ENCODE measurements at places on chromosomes 12 and 14.
A peak's percentile ranks its signal among the peaks of the same experiment; 100 is the strongest.

GRCh38 chr12:45051572-45052125 is 750 bp upstream of the DBX2 start:
- DNase-seq = no peak

DNA sequence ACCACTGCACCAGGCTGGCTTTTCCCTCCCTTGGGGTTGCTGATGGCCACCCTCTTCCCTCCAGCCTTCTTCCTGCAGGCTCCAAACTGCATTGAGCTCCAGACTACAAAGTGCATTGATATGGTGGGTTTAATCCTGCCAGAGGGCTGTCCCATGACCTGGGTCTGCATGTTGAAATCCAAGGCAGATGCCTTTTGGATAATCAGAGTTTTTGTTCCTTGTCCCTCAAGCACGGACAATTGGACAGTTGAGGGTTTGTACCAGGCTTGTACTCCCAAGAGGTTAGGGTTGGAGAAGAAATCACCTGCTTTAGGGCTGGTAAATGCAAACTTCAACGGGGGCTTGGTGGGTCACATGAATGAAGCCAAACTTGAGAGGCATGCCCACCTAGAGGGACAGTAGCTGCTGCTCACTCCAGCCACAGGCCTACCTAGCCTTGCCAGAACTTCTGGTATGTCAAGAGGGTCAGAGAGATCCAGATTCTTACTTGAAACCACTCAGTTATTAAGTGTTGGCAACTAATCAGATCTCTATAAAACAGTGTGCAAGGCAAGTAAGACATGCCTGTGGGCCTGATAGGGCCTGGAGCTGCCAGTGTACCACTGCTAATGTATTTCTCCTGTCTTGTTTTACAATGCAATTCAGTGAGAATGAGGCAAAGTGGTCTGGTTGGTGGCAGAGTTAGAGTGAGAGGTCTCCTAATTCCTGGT is 21.7 kb upstream of the KRT83 start:
- DNase-seq = no peak

GRCh38 chr12:104687823-104688573 is 231.2 kb downstream of the CHST11 start:
- peak; percentile 42 for DNase-seq

DNA sequence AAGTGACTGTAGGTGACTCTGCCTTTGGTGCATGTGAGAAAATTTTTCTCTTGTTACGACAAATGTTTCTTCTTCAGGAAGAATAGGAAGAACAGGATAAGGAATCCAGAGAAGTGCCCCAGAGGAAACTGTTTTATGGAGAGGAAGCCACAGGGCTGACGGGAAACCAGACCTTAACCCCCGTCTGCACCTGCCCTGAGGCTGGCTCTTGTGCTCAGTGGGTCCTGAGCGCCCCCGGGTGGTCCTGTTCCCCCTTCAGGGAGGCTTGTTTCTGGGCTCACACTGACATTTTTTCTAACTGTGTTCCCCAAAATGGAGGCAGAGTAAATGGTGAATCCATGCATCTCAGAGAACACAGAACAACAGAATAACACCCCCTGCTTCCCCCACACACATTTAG is 691.8 kb downstream of the TMEM121 start:
- DNase-seq = no peak

GRCh38 chr12:50258167-50258551 is 25.2 kb downstream of the LIMA1 start:
- DNase-seq = no peak

DNA sequence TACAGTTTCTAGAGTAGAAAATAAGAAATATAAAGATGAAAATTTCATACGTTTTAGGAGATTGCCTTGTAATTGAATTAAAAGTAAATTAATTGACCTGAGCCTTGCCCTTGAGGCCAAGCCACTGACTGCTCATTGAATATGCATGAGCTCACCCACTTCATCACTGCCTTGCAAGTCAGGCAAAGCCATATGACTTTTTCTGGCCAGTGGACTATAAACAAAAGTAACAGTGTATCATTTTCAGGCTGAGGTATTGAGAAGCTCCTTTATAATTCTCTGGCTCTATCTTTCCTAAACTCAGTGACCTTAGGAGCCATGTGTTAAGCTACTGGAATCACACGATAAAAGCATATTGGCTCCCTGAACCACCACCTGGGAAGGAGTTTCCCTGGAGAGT is 369.3 kb downstream of the NUAK1 start:
- no peak for DNase-seq

GRCh38 chr12:52901715-52902541 is 2.9 kb downstream of the KRT8 start:
- no peak for DNase-seq

DNA sequence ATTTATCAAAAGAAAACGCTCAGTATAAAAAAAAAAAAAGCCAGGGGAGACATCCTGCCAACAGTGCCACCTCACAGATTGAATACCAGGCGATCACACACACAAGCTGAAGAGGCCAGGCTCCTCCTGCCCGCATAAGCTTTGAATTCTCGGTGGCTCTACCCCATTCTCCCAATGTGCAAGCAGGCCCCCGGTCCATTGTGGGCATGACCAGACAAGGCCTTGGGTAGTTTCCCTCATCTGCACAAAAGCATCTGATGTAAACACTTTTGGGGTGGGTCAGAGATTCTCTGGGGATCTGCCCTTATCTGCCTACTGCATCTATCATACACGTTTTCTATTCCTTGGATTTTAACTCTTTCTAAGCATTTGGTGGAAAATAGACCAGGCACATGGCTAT is 16.2 kb downstream of the KLRF2 start:
- DNase-seq = no peak

GRCh38 chr12:124608450-124608870 is 41.0 kb upstream of the NCOR2 start:
- DNase-seq = no peak

DNA sequence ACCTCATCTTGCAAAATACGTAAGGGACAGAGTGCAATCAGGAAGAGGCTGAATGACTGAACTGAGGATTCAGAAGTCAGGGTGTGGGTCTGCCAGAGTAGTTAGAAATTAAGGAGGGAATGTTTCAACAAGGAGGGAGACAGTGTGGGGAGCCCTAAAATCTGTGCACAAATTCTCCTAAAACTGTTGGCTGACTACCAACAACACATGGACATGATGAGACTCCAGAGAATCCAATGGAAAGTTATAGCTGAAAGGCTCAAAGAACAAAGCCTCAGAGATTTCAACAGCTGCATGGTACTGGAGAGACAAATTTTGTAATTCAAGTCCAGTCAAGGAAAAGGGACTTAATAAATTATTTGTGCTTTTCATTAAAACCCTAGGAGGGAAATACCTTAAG is 36.1 kb upstream of the NEDD1 start:
- no peak for DNase-seq

DNA sequence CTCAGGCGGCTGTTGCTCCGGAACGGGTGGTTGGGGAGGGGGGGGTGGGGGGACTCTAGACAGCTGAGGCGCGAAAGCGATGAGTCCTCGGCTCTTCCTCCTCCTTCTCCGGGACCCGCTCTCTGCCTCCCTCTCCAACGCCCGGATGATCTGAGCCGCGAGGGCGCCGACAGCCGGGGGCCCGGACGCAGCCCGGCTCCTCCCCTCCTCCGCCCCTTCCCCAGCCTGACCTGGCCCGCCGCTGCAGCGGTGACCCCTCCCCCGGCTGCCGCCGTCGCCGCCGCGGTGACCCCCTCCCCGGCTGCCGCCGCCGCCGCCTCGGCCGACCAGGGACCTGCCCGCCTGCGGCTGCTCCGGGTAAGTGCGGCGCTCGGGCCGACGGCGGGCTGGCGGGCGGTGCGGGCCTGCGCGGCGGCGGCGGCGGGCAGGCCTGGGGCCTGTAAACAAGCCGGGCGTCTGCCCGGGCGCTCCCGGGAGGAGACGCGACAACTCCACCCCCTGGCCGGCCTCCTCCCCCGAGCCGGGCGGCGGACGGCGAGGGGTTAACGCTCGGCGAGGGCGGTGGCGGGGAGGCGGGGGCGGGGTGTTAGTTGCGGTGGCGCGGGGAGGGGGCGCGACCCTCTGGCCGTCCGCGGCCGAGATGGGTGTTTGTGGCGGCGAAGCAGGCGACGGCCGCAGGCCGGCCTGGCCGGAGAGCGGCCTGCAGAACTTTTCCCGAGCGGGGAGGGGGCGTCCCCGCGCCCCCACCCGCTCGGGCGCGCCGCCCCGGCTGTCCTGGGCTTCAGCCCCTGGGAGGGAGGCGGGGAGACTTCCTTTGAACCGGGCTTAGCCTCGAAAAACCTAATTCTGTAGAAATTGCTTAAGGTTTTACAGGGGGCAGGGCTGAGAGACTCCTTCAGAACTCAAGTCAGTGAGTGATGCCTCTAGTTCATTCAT is 568 bp downstream of the PPM1A start:
- peak; percentile 58 for DNase-seq

- DNase-seq = no peak
Measured at GRCh38 chr14:54784657-54785056, 118.0 kb downstream of the GCH1 start.

- no peak for DNase-seq
Measured at GRCh38 chr12:105440037-105440664, 109.7 kb downstream of the C12orf75 start.

DNA sequence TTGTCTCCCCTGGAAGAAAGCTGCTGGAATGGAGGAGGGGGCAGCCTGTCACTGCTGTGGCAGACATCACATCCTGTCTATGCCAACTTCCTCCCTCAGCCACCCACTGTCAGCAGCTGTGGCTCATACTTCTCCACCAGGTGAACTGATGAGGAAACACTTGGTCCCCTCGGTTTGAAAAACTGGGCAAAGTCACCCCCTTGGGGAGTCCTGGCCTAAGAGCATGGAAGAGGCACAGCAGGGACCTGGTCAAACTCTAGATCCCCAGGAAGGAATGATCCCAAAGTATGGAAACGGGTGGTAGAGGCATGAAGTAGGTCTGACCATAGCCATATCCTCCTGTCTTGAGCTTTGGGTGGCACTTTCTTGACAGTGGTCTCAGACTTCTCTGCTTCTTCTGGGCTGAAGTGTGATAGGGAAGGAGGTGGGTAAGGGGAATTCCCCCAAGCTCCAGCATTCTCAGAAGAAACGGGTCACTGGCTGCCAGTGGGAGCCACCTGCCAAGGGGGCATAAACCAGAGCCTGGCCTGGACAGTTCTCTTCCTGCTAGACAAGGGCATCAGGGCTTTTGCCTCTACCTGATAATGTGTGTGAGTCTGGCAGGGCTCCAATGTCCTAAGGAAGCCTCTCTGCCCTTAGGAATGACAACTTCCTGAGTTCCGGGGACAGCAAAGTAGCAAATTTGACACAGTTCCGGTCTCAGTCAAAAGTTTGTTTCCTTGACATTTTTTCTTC is 36.0 kb downstream of the FMNL3 start:
- DNase-seq = peak; percentile 57

DNA sequence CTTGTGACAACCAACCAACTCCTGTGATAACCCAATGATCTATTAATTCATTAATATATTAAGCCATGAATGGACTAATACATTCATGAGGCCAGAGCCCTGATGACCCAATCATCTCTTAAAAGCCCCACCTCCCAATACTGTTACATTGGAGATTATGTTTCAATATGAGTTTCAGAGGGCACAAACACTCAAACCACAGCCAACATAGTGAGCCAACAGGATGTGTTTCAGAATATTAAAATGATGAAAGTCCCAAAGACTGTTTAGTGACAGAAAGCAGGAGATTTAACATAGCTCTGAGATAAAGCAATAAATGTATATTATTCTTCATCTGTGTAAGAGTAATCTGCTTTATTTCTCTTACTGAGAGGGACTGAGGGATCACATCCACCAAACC is 71.7 kb downstream of the PTPRO start:
- DNase-seq = no peak

- DNase-seq = peak; percentile 19
Measured at GRCh38 chr14:55416866-55417265, 5.2 kb upstream of the ATG14 start.

DNA sequence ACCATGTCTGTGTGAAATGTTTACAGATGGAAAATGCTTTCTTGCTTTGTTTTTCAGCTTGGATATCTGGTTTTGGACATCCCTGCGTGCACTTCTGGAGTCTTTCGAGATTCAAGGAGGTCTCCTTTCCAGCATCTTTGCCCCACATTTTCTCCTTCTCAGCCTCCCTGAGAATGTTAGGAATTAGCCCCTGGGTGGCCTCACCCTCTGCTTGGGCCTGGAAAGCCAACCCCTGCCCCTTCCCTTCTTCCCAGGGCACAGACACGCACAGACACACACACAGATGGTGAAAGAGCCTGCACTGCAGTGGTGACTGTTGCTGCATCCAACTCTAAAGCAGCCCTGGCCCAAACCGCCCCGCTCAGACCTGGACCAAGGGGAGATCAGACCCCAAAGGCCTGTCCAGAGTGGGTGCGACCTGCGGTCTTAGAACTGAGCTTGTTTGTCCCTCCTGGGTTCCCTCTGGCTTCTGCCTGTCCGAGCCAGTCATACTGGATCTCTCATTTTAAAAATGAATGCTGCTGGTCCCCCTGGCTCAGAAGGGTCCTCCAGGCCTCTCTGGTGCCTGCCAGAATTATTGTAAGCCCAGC is 8.7 kb upstream of the NCOR2 start:
- no peak for DNase-seq

- no peak for DNase-seq
Measured at GRCh38 chr12:70757830-70758493, 120.7 kb upstream of the PTPRB start.

GRCh38 chr14:100777818-100778525 is 47.9 kb upstream of the MEG3 start:
- DNase-seq = no peak

DNA sequence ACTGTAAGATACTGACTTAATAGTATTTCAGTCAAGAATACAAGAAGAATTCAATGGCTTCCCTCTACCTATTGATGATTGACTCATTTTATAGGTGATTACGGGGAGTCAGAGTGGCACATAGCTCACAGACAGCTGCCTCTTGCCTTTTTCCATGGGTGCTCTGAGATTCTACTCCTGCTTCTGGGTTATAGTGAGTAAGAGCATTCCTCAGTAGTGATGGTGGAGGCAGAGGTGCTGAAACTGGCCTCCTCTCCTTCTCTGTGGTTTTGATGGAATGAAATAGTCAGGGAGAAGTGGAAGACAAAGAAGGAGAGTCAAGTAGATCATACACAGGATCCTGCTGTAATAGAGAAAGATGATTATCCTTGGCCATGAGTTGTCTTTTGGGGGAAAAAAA is 438.2 kb upstream of the FAR2 start:
- DNase-seq = no peak

GRCh38 chr12:22467190-22467589 is 77.2 kb downstream of the C2CD5 start:
- DNase-seq = no peak

GRCh38 chr12:51508285-51508684 is 82.7 kb upstream of the SCN8A start:
- no peak for DNase-seq

GRCh38 chr14:63752449-63753169 is 24.7 kb upstream of the SGPP1 start:
- DNase-seq = no peak
